Activated CD4-positive, alpha-beta T cell treated with anti-CD3 and anti-CD28 coated beads for 36 hours (primary cell): ENCODE measurements at places on chromosomes 7 and 10.

GRCh38 chr7:47369736-47370135 is 212.2 kb downstream of the TNS3 start:
- H3K27me3 ChIP-seq, result peaks cover 3% of the 10 kb centered on the region
- DNase-seq, result no peak
- no peak overlapping the region for H3K27ac ChIP-seq
- no peaks in the 10 kb centered on the region for H3K4me1 ChIP-seq

DNA sequence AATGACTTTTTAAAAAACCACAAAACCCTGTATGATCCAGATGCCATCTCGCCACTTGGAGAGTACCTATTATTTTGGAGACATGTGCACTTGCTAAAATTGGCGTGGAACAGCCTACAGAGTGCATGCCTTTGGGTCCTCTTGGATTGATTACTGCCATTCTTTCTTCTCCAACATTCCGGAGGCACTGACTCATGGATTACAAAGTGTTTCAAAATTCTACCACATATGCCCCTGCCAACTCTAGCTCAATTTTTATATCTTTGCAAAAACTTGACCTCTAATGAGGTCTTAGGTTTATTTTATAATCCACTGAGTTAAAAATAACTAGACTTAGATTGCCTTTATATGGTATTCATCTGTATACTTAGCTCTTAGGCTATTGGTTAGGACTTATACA is 55.8 kb upstream of the KIF5B start:
- no peak for DNase-seq
- no peaks in the 10 kb centered on the region for H3K4me1 ChIP-seq
- H3K4me3 ChIP-seq, result no peak overlapping the region

DNA sequence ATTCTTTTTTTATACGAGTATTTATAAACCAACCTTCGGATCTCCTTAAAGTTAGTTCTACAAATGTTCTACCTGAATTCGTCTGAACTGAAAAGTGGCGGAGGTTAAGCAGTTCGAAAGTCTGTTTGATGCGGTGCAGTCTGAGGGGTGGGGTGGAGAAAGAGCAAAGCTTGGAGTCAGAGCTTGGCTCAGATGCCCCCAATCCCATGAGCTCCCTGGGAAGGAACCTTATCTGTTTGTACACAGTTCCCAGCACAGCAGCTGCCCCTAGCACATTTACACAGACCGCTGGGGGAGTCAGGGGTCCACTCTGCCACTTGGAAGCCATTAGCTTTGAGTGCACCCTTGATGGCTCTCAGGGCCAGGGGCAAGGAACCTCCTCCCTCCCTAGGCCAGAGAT is 30.8 kb downstream of the CPXM2 start:
- H3K36me3 ChIP-seq, result no peaks in the 10 kb centered on the region
- no peaks in the 10 kb centered on the region for H3K4me1 ChIP-seq
- H3K27me3 ChIP-seq, result peaks cover 1% of the 10 kb centered on the region
- DNase-seq, result no peak
- H3K27ac ChIP-seq, result no peak overlapping the region

DNA sequence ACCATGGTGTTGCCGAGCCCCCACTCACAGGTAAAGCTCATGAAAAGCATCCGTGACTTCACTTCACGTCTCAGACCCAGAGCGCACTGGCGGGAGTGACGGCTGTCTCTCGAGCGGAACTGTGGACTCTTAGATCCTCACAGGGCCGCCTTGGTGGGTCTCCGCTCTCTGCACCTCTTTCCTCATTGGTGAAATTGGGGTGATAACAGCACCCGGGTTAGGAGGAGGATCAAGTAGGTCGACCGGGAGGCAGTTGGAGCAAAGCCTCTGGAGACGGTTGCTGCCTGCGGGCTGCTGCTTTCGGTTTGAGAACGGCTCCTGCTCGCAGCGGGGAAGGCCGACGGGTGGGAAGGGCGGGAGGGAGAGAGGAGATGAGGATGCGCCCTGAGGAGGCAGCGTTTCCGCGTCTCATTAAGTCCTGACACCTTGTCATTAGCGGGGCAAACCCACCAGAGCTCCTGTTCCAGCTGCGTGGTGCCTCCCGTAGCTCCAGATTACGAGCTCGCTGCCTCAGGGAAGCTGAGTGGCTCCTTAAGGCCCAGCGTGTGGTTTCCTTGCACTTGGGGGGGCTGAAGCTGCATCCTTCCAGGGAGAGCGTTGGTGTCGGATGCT is 51.9 kb upstream of the CFAP46 start:
- no peaks in the 10 kb centered on the region for H3K36me3 ChIP-seq
- no peaks in the 10 kb centered on the region for H3K4me1 ChIP-seq
- H3K4me3 ChIP-seq, result no peak overlapping the region
- no peak overlapping the region for H3K27ac ChIP-seq
- H3K27me3 ChIP-seq, result no peaks in the 10 kb centered on the region

DNA sequence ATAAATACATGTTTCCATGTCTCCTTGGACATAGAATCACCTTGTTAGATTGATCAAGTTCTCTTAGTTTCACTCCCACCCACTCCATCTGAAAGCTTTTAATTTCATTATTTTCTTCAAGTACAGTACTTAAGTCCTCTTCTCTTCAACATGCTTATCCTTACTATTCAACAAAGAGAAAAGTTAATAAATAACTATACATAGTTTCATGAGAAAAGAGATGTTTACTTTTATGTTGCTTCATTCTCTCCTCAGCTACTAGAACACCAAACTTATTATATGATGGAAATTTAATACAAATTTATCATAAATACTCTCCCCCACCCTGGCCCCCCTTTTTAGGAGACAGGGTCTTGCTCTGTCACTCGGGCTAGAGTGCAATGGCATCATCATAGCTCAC is 33.5 kb downstream of the ASZ1 start:
- no peaks in the 10 kb centered on the region for H3K36me3 ChIP-seq
- no peak overlapping the region for H3K4me3 ChIP-seq
- no peaks in the 10 kb centered on the region for H3K27me3 ChIP-seq
- no peak overlapping the region for H3K27ac ChIP-seq
- no peak for DNase-seq
- no peaks in the 10 kb centered on the region for H3K4me1 ChIP-seq

DNA sequence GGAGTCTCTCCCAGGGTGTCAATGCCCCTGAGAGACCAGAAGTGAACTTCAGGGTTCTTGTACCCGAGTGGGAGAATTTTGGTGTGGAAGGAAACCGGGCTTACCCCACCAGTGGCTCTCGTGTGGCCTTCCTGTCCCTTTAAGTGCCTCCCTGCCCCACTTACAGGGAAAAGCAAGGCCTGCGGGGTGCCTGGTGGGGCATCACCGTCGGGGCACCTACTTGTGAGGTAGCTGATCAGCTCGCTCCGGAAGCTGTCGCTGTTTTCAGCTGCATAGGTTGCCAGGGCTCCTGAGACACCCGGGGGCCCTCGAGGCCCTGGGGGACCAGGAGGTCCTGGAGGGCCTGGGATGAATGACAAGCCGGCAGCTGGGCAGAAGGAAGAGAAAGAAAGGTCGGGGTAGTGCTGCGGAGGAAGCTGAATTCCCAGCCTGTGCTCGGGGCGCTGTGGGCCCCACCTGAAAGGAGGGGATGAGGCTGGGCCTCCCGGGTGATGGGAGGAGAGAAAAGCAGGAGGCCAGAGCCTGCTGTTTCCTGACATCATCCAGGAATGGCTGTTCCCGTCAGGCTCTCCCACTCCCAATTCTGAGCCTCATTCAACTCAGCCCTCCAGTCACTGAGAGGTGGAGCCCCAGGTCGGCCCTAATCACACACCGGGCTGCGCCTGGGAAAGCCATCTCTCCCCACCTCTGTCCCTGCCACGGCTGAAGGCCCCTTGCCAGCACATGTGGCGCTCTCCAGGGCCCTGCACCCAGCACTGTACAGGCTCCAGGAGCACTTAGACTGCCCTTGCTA is 51.1 kb downstream of the COL17A1 start:
- H3K27ac ChIP-seq, result no peak overlapping the region
- H3K4me3 ChIP-seq, result no peak overlapping the region
- H3K36me3 ChIP-seq, result peaks cover 8% of the 10 kb centered on the region
- H3K4me1 ChIP-seq, result no peaks in the 10 kb centered on the region
- no peak for DNase-seq

- peaks cover 8% of the 10 kb centered on the region for H3K4me1 ChIP-seq
- no peaks in the 10 kb centered on the region for H3K27me3 ChIP-seq
- no peaks in the 10 kb centered on the region for H3K36me3 ChIP-seq
- no peak overlapping the region for H3K4me3 ChIP-seq
- H3K27ac ChIP-seq, result no peak overlapping the region
Measured at GRCh38 chr10:101027106-101027720, 3.7 kb downstream of the PDZD7 start.

- no peaks in the 10 kb centered on the region for H3K4me1 ChIP-seq
- H3K27me3 ChIP-seq, result no peaks in the 10 kb centered on the region
- H3K4me3 ChIP-seq, result no peak overlapping the region
- DNase-seq, result no peak
- no peaks in the 10 kb centered on the region for H3K36me3 ChIP-seq
- H3K27ac ChIP-seq, result no peak overlapping the region
Measured at GRCh38 chr10:5504146-5505072, 5.0 kb upstream of the CALML5 start.

DNA sequence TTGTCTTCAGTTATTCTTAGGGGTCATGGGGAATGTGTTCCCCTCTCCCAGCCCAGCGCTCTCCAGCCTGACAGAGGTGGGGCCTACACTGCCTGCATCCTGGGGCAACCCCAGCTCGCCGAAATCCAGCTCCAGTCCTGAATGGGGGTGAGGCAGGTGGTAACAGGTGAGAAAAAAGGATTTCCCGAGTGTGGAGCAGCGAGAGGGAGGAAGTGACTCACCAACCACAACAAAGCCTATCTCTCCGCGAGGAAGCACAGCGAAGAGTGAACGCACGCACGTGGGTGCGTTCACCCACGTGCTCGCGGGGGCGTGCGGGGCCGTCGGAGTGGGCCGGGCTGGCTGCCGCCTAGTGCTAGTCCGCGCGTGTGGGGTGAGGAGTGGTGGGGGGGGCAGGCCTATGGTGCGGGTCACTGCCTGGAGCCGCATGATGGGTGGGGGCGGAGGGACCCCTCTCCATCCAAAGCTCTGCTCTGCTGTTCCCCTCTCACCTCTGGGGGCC is 855 bp upstream of the PALD1 start:
- peaks cover 22% of the 10 kb centered on the region for H3K27me3 ChIP-seq
- H3K4me1 ChIP-seq, result peaks cover 41% of the 10 kb centered on the region
- peak overlapping the region; percentile 67 for H3K27ac ChIP-seq
- peak; percentile 89 for DNase-seq
- H3K36me3 ChIP-seq, result peaks cover 2% of the 10 kb centered on the region

GRCh38 chr10:13563481-13564445 is 23.0 kb upstream of the PRPF18 start:
- peaks cover 9% of the 10 kb centered on the region for H3K27me3 ChIP-seq
- no peak for DNase-seq
- no peak overlapping the region for H3K27ac ChIP-seq
- H3K4me1 ChIP-seq, result no peaks in the 10 kb centered on the region
- H3K36me3 ChIP-seq, result no peaks in the 10 kb centered on the region

DNA sequence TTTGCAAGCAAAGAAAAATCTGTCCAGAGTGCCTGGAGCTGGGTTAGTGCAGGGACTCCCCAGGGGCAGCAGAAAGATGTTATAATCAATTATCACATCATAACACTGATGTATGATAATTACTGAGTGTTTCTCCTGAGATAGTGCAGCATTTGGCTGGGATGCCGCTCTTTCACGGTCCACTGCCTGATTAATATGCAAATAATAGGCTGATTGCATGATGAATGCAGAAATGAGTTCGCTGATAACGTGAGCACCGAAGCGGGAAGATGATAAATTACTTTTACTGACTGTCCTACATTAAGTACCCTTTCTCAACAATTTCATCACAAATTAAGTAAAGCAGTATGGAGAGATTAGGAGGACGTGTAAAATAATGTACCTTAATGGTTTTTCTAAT is 71.4 kb upstream of the SH2B2 start:
- H3K4me3 ChIP-seq, result no peak overlapping the region
- no peaks in the 10 kb centered on the region for H3K27me3 ChIP-seq
- H3K4me1 ChIP-seq, result no peaks in the 10 kb centered on the region

DNA sequence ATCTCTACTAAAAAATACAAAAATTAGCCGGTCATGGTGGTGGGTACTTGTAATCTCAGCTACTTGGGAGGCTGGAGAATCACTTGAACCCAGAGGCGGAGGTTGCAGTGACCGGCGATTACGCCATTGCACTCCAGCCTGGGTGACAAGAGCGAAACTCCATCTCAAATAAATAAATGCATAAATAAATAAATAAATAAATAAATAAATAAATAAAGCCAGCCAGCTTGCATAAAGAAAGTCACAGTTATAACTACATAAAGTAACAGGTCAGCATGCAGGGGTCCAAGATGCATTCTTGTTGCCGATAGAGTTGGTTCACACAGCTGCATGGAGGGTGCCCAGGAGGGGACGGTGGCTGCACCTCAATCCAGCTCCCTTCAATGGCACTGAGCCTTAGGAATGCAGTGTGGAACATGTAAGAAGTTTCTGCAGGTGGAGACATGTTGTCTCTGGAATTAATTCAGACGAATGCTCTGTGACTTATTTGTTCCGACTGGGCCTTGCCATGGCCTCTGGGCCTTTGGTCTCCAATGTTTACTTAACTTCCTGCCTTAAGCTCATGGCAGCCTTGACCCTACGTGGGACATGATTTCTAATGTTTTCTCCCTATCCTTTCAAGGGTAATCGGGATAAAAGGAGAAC is 159.6 kb upstream of the PRKCQ start:
- DNase-seq, result no peak
- H3K4me3 ChIP-seq, result no peak overlapping the region
- H3K27me3 ChIP-seq, result peaks cover 20% of the 10 kb centered on the region
- no peaks in the 10 kb centered on the region for H3K4me1 ChIP-seq
- H3K36me3 ChIP-seq, result no peaks in the 10 kb centered on the region

- no peak overlapping the region for H3K27ac ChIP-seq
- no peaks in the 10 kb centered on the region for H3K36me3 ChIP-seq
- H3K27me3 ChIP-seq, result no peaks in the 10 kb centered on the region
- H3K4me1 ChIP-seq, result no peaks in the 10 kb centered on the region
- no peak overlapping the region for H3K4me3 ChIP-seq
- DNase-seq, result no peak
Measured at GRCh38 chr10:52115823-52116222, 198.3 kb upstream of the DKK1 start.

DNA sequence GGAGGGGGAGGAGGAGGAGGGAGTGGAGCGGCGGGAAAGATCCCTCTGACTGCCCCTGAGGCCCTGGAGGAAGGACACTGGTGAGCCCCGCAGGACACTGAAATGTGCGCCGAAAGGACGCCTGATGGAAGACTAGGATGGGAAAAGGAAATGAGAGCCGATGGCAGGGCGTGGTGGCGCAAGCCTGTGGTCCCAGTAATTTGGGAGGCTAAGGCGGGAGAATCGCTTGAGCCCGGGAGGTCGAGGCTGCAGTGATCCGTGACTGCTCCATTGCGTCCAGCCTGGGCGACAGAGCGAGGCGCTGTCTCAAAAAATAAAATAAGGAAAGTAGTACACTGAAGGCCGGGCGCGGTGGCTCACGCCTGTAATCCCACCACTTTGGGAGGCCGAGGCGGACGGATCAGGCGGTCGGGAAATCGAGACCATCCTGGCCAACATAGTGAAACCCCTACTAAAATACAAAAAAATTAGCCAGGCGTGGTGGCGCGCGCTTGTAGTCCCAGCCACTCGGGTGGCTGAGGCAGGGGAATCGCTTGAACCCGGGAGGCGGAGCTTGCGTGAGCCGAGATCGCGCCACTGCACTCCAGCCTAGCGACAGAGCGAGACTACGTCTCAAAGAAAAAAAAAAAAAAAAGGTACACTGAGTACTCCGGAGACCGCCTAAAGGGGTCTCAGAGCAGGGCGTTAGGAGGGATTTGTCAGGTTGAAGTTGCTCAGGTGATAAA is 561 bp upstream of the HNRNPF start:
- peak overlapping the region; percentile 99 for H3K4me3 ChIP-seq
- H3K27ac ChIP-seq, result peak overlapping the region; percentile 100
- peaks cover 16% of the 10 kb centered on the region for H3K4me1 ChIP-seq
- no peaks in the 10 kb centered on the region for H3K27me3 ChIP-seq
- peak; percentile 87 for DNase-seq

- no peak overlapping the region for H3K27ac ChIP-seq
- DNase-seq, result no peak
- H3K36me3 ChIP-seq, result peaks cover 2% of the 10 kb centered on the region
- no peaks in the 10 kb centered on the region for H3K4me1 ChIP-seq
Measured at GRCh38 chr10:99806091-99806490, 23.7 kb downstream of the ABCC2 start.
